Endothelial cell (in vitro differentiated cells): ENCODE measurements at places on chromosomes 1 and 21. TPM values are rescaled to one million over a fixed set of nuclear protein-coding genes. Genes with fewer than 3 reads are reported as not detected.

- DNase-seq: no peak
Observed at GRCh38 chr1:41576620-41577019, 92.1 kb upstream of the EDN2 start.

PGLYRP4 gene
- total RNA-seq: 1.7 TPM

MR1 gene
- 0.67 TPM for total RNA-seq

ASCL5 gene
- total RNA-seq: not detected

FPGT gene
- 11.7 TPM for total RNA-seq

SMG7 gene
- 70.2 TPM for total RNA-seq

SELENBP1 gene
- 15.6 TPM for total RNA-seq

GRCh38 chr1:85563139-85563538, 17.4 kb upstream of the CCN1 start:
- no peak for DNase-seq

GRCh38 chr1:110060034-110060661, 10.3 kb downstream of the ALX3 start:
- peak; percentile 67 for DNase-seq

- DNase-seq: no peak
Observed at GRCh38 chr1:236536540-236536939, 12.8 kb downstream of the LGALS8 start.

DNA sequence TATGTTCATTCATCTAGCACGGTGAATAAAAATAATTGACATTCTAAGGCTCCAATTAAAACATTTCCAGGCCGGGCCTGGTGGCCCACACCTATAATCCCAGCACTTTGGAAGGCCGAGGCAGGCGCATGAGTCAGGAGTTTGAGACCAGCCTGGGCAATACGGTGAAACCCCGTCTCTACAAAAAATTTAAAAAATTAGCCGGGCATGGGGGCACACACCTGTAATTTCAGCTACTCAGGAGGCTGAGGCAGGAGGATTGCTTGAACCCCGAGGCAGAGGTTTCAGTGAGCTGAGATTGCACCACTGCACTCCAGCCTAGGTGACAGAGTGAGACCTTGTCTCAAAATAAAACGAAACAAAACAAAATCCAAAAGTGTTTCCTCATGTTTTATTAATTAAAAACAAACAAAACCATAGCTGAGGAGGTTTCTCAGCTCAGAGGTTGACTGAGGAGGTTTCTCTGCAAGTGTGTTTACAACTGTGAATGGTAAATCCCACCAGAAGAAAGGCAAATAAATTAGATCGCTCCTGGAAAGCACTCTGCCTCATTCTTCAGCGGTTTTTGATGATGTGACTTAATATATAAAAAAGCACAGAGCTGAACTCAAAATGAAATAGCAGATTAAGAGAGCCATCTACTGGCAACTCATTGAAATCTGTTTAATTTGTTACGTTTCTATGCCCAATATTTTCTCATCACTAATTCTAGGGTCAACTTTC, 37.7 kb upstream of the ATG4C start:
- DNase-seq: no peak

MTFR1L gene
- 48.1 TPM for total RNA-seq

DNA sequence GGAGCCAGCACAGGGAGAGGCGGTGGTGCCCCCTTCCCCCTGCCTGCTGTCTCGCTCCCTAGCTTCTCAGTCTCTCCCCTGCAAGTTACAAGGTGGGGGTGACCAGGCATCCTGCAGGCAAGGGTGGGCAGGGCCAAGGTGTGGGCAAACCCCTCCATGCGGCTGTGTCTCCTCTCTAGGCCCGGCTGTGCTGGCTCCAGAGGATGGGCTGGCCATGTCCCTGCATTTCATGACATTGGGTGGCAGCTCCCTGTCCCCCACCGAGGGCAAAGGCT, 14.6 kb downstream of the NTRK1 start:
- no peak for DNase-seq

- no peak for DNase-seq
Observed at GRCh38 chr1:211037095-211037494, 96.9 kb downstream of the KCNH1 start.

DNA sequence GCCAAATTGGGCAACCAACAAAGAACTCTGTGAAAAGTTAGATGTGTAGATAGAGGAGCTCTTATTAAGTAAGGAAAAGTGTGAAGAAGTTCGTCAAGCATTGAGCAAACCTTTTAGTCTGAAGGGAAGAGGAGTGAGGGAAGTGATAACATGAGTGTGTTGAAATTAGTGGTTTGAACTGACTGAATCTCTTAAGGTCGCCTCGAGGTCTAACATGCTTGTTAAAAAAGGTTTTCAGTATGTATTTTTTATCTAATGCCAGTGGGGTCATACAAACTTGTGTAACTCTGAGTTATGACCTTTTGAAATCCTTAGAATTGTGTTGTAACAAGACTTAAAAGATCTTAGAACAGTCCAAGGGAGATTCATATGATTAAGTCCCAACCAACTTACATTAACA, 34.1 kb downstream of the SOAT1 start:
- DNase-seq: no peak

- no peak for DNase-seq
Observed at GRCh38 chr1:210899676-210900075, 234.3 kb downstream of the KCNH1 start.

NHLH1 gene
- total RNA-seq: 1.2 TPM

- DNase-seq: no peak
Observed at GRCh38 chr1:176701151-176701866, 238.3 kb downstream of the PAPPA2 start.

- no peak for DNase-seq
Observed at GRCh38 chr1:201349092-201349491, 28.4 kb downstream of the TNNT2 start.

DNA sequence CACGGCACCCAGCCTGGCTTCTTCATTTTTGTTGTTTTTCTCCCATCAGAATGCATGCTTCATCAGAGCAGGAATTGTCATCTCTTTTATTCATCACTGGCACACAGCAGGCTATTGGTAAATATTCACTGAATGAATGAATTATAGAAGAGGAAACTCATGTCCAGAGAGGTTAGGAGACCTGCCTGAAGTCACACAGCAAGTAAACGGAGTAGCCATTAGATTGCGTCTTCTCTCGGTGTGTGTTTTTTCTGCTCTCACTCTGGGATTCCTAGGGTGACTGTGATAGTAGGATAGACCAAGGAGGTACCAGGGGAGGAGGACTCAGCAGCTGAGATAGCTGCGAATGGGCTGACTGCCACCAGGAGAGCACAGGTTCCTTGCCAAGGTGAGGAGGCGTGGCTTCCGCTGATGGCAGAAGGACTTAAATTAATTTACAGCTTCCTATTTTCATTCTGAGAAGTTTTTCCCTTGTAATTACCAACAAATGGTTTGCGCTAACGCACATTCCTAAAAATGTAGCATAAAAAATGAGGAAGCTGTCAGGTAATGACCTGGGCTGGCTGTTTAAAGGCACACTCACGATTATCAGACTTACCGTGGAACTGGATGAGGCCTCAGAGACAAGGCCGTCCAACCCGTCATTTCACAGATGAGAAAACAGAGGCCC, 4.5 kb upstream of the NCMAP start:
- DNase-seq: no peak

DNA sequence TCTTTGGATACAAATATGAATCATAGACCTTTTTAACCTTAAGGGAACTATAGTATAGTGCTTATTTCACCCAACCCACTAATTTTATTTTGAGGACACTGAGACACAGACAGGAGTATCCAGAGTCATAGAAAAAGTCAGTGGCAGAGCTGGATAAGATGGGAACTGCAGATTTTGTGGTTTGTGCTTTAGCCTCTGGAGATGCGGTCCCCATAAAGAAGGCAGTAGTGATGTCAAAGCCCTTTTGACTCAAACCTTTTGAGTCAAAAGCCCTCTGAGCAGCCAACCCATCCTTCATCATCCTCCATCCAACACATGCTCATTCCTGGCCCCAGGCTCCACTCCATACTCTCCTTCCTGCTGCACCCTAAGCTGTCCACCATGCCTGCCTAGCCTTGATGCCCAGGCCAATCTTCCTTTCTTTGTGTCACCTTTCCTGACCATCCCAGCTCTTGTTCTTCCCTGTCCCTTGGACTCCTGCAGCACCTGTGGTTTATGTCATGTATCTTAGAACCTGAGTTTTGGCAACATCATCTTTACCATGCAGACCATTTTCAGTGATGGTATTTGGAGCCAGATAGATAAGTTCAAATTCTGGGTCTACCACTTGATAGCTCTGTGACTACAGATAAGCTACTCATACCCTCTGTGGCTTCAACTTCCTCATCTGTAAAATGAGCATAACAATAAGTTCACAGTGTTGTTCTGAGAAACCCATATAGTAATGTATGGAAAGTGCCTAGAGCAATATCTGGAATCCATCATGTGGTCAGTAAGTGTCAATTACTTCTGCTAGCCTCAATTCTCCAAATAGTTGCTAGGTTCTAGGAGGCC, 20.1 kb downstream of the SLAMF1 start:
- no peak for DNase-seq
